Ascending aorta (tissue), 2 donors: ENCODE measurements at places on chromosomes 7 and 10.

DNA sequence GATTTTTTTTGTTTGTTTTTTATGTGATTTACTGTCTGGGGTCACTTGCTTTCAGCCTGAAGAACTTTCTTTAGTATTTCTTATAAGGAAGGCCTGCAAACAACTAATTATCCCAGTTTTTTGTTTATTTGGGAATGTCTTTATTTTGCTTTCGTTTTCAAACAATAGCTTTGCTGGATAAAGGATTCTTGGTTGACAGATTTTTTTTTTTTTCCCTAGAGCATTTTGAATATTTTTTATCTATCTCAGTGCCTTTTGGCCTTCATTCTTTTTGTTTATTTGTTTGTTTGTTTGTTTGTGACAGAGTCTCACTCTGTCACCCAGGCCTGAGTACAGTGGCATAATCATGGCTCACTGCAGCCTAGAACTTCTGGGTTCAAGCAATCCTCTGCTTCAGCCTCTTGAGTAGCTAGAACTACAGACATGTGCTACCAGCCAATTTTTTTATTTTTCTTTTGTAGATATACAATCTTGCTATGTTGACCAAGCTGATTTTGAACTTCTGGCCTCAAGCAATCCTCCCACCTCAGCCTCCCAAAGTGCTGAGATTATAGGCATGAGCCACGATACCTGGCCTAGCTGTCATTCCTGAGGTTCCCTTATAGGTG, 46.3 kb upstream of the FZD9 start:
- no peak overlapping the region for H3K27ac ChIP-seq
- H3K4me3 ChIP-seq: no peak overlapping the region
- no peaks in the 10 kb centered on the region for H3K27me3 ChIP-seq
- H3K36me3 ChIP-seq: no peaks in the 10 kb centered on the region
- no peak for DNase-seq
- no peaks in the 10 kb centered on the region for H3K4me1 ChIP-seq

DNA sequence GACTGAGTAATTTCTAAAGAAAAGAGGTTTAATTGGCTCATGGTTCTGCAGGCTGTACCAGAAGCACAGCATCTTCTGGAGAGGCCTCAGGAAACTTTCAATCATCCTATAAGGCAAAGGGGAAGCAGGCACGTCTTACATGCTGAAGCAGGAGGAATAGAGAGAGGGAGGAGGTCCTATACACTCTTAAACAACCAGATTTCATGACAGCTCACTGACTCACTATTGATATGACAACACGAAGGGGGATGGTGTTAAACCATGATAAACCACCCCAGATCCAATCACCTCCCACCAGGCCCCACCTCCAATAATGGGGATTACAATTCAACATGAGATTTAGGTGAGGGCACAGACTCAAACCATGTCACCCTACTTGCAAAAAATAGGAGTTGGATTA, 201.5 kb downstream of the CDK14 start:
- no peaks in the 10 kb centered on the region for H3K36me3 ChIP-seq
- H3K27me3 ChIP-seq: no peaks in the 10 kb centered on the region
- no peak overlapping the region for H3K27ac ChIP-seq
- no peak for DNase-seq
- H3K4me1 ChIP-seq: no peaks in the 10 kb centered on the region

DNA sequence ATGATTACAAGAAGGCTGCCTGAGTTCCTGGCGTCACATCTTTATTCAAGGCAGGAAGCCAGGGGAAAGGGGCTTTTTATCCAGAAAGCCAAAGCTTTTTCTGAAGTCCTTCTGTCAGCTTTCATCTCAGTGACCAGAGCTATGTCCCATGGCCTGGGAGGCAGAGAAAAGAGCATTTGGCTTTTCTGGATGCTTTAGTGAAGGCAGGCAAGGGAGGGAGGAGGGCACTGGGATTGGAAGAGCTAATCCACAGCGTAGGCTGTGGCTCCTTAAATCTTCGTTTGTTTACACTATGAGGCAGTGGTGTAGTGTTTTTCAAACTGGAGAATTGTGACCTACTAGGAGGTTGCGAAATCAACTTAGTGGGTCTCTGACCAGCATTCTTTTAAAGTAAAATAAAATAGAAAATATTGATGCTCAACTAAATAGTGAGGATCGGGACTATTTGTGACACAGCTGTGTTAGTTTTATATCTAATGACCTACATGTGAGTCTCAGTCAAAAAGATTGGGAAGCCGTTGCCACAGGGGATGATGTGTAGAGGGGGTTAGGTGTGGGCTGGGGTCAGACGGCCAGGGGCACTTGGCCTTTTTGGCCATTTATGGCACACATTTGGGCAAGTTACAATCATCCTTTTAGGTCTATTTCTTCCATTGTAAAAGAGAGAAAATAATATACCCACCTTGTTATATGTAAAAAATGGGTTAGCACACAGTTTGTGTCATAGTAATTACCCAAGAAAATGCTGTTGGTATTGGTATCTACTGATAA, 14.1 kb downstream of the CRYGN start:
- H3K4me1 ChIP-seq: peaks cover 24% of the 10 kb centered on the region
- no peak for DNase-seq
- peak overlapping the region; percentile 75 for H3K27ac ChIP-seq
- H3K36me3 ChIP-seq: no peaks in the 10 kb centered on the region
- H3K4me3 ChIP-seq: peak overlapping the region; percentile 1

GRCh38 chr10:132385389-132385667, 11.7 kb upstream of the PWWP2B start:
- H3K36me3 ChIP-seq: no peaks in the 10 kb centered on the region
- H3K4me1 ChIP-seq: no peaks in the 10 kb centered on the region
- H3K27me3 ChIP-seq: no peaks in the 10 kb centered on the region
- no peak overlapping the region for H3K4me3 ChIP-seq

DNA sequence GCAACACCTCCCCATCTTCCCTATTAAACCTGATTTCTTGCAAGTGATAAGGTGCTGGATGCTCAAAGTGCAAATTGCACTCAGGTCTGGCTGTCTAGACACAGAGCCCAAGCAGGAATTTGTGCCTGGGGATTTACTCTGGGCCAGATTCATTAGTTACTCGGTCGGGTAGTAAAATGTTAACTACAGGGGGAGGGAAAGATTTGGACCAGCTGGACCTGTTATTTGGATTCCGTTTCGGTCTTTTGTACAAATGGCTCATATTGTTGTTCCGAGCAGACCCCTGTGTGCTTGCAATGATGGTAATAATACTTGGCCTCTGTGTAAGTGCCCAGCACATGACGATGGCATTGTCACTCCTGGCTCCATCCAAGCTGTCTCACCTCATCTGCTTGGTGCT, 609.6 kb downstream of the KCNMA1 start:
- no peaks in the 10 kb centered on the region for H3K4me1 ChIP-seq
- DNase-seq: no peak
- H3K36me3 ChIP-seq: no peaks in the 10 kb centered on the region
- H3K27ac ChIP-seq: no peak overlapping the region

DNA sequence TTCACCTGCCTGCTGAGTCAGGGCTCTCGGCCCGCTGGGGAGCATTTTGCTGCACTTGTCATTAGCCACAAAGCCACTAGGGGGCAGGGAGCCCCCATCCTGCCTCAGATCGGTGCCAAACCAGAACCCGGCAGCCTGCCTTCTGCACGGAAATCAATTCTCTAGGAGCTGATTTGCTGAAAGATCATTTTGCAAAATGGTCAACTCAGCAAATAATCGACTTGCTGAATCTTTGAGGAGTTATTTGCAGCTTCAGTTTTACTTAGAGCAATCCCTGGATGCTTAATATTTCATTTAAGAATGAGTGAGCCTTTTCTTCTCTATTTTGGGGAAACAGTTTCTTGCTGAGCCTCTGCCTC, 1.7 kb upstream of the GIMAP8 start:
- no peak overlapping the region for H3K27ac ChIP-seq
- peak; percentile 79 for DNase-seq
- H3K27me3 ChIP-seq: no peaks in the 10 kb centered on the region
- no peaks in the 10 kb centered on the region for H3K36me3 ChIP-seq
- no peak overlapping the region for H3K4me3 ChIP-seq

DNA sequence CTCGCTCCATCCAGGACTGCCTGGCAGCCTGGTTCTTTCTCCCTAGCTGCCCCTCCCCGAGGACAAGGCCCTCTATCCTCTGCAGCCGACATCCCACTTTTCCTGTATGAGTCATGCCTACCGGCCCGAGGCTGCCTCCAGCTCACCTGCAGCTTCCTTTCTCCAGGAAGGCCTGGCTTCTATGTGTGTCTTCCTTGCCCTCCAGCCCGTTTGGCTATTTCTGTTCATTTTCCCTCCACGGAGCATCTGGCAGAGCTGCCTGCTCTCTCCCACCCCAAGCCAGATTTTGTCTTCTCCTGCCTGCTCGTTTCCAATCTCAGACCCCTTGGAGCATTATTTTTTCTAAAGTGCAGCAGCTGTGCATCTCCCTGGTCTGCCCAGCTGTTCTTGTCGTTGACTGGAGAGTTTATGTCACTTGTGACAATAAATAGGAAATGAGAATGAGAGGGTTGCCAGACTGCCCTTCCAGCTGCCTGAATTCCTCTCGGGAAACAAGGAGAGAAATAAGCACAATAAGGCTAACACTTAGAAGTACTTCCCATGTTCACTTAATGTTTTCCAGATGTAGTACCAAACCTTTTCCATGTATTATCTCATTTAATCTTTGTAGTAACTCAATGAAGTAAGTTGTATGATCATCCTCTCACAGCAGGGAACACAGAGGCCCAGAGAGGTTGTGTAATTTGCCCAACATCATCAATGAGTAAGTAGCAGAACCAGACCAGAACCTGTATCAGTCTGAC, 19.7 kb downstream of the UBTD1 start:
- DNase-seq: no peak
- no peaks in the 10 kb centered on the region for H3K27me3 ChIP-seq
- H3K4me3 ChIP-seq: no peak overlapping the region
- peak overlapping the region; percentile 64 for H3K27ac ChIP-seq

- H3K27me3 ChIP-seq: no peaks in the 10 kb centered on the region
- H3K4me1 ChIP-seq: peaks cover 43% of the 10 kb centered on the region
- peak overlapping the region; percentile 57 for H3K27ac ChIP-seq
- H3K4me3 ChIP-seq: no peak overlapping the region
- H3K36me3 ChIP-seq: peaks cover 4% of the 10 kb centered on the region
These were observed 65.1 kb downstream of the CTBP2 start for GRCh38 chr10:125095228-125095627.

DNA sequence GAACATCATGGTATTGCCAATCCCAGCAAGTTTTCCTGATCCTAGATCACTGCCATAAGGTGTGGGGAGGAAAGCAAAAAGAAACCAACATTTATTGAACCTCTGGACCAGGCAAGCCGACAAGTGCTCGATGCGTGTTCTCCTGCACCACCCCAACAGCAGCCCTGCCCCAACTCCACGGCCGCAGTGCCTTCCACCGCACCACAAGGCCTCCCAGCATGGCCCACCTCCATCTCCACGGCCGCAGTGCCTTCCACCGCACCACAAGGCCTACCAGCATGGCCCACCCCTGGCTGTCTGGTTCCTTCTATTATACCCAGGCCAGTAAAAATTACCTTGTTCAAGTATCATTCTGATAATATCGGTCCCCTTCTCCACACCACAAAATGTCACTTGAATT, 8.7 kb downstream of the HIPK2 start:
- DNase-seq: no peak
- H3K27me3 ChIP-seq: no peaks in the 10 kb centered on the region
- H3K4me3 ChIP-seq: no peak overlapping the region
- peaks cover 13% of the 10 kb centered on the region for H3K36me3 ChIP-seq

- no peak overlapping the region for H3K27ac ChIP-seq
- no peaks in the 10 kb centered on the region for H3K36me3 ChIP-seq
- no peak overlapping the region for H3K4me3 ChIP-seq
- DNase-seq: peak; percentile 72
- H3K27me3 ChIP-seq: no peaks in the 10 kb centered on the region
These were observed 20.8 kb downstream of the VWA2 start for GRCh38 chr10:114259824-114260223.

DNA sequence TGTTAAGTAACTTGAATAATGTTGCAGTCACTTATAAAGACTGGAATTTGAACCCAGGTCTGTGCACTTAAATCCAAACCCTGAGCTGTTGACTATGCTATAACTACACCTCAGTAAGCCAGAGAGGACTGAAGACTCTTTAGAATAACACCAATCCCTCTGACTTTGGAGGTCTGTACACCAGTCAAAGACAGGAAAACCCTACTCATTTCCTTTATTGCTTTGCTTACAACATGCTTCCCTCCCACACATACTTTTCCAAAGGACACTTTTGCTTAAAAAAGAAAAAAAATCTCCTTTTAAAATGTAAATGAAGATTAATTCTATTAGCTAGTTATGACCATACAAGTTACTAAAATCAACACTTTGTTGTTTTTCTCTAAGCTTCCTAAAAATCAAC, 184.7 kb upstream of the KCTD7 start:
- H3K27me3 ChIP-seq: no peaks in the 10 kb centered on the region
- H3K4me1 ChIP-seq: no peaks in the 10 kb centered on the region
- DNase-seq: no peak
- H3K36me3 ChIP-seq: no peaks in the 10 kb centered on the region

DNA sequence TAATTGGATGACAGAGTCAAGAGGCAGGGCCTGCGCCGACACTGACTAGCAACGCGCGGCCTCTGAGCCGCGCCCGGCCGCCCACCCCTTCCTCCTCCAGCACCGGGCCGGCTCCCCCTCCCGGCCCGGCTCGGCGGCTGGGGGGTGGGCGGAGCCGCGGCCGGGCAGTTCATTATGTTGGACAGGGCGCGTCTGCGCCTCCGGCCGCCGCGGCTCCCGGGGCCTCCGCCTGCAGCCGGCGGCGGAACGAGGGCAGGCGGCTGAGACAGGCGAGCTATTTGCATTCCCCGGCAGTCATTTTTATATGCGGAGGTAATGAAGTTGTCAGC, 106.7 kb downstream of the SNX10 start:
- H3K27ac ChIP-seq: no peak overlapping the region
- DNase-seq: peak; percentile 65
- no peaks in the 10 kb centered on the region for H3K4me1 ChIP-seq
- H3K36me3 ChIP-seq: no peaks in the 10 kb centered on the region
- no peaks in the 10 kb centered on the region for H3K27me3 ChIP-seq
- H3K4me3 ChIP-seq: peak overlapping the region; percentile 71

GRCh38 chr7:98879198-98879978, 1.1 kb downstream of the TRRAP start:
- peaks cover 8% of the 10 kb centered on the region for H3K36me3 ChIP-seq
- DNase-seq: no peak
- peak overlapping the region; percentile 85 for H3K4me3 ChIP-seq
- H3K27ac ChIP-seq: peak overlapping the region; percentile 92
- H3K4me1 ChIP-seq: peaks cover 12% of the 10 kb centered on the region
- H3K27me3 ChIP-seq: no peaks in the 10 kb centered on the region

GRCh38 chr7:129497156-129497555, 5.2 kb upstream of the SMKR1 start:
- no peaks in the 10 kb centered on the region for H3K4me1 ChIP-seq
- H3K36me3 ChIP-seq: no peaks in the 10 kb centered on the region
- no peak overlapping the region for H3K4me3 ChIP-seq
- H3K27ac ChIP-seq: no peak overlapping the region
- no peak for DNase-seq

DNA sequence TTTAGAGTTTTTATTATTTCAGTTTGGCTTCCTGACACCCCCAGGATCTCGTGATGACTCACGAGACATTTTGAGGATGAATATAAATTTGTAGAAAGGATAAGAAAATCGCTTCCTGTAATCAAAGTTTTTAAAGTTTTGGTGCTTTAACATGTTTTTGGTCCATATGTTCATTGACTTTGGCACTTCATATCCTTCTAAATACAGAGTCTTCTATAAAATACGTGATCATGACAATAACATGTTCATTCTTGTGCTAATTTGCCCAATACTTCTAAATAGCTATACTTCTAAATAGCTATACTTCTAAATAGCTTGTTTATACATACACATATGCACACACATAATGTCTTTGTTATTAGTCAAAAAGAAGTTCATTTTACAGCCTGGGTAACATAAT, 341.9 kb downstream of the PLXDC2 start:
- no peak overlapping the region for H3K27ac ChIP-seq
- H3K36me3 ChIP-seq: no peaks in the 10 kb centered on the region
- H3K27me3 ChIP-seq: no peaks in the 10 kb centered on the region
- no peak overlapping the region for H3K4me3 ChIP-seq
